ENCODE measurements at places on chromosomes 2 and 18.

- no peak for DNase-seq
Observed at GRCh38 chr18:39564716-39565115, 1999.1 kb upstream of the CELF4 start.

- DNase-seq = no peak
Observed at GRCh38 chr18:48200631-48201336, 208.4 kb downstream of the ZBTB7C start.

DNA sequence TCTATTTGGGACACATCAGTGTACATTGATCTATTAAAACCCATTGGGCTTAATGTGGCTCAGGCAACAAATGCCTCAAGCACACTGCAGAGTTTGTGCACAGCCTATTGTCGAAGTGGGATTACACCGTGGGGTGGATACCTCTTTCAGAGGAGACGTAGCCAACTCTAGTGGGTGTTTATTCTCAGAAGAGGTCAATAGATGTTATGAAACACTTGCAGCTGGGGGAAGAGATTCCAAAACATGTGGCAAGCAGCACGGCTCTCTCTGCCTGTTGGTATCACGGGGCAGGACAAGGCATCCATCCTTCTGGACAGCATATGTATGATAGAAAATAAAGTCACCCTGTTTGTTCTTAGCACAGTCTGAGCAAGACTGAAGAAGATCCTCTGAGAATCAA lies 121.4 kb upstream of the COPS8 start:
- DNase-seq = no peak

DNA sequence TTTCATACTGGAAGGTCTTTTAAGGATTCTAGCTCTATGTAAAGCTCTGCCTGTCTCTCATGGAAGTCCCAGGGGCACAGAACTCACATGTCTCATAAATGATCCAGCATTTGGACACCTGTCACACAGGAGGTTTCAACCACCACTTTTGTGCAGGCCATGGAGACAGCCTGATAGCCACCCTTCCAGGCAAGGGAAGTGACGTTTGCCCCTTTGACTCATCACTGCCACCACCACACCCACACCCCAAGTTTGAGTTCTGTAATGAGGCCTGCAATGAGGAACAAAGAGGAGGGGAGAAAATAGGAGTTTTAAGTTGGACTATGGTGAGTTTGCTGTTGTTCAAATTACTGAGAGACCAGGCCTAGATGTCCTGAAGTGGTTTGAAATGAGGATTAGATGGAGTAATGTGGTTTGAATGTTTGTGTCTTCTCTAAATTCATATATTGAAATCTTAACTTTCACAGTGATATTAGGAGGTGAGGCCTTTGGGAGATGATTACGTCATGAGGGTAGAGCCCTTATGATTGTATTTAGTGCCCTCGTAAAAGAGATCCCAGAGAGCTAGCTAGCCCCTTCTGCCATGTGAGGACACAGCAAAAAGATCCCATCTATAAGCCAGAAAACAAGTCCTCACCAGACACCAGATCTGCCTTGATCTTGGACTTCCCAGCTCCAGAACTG lies 175.3 kb upstream of the EPHA4 start:
- DNase-seq = no peak

DNA sequence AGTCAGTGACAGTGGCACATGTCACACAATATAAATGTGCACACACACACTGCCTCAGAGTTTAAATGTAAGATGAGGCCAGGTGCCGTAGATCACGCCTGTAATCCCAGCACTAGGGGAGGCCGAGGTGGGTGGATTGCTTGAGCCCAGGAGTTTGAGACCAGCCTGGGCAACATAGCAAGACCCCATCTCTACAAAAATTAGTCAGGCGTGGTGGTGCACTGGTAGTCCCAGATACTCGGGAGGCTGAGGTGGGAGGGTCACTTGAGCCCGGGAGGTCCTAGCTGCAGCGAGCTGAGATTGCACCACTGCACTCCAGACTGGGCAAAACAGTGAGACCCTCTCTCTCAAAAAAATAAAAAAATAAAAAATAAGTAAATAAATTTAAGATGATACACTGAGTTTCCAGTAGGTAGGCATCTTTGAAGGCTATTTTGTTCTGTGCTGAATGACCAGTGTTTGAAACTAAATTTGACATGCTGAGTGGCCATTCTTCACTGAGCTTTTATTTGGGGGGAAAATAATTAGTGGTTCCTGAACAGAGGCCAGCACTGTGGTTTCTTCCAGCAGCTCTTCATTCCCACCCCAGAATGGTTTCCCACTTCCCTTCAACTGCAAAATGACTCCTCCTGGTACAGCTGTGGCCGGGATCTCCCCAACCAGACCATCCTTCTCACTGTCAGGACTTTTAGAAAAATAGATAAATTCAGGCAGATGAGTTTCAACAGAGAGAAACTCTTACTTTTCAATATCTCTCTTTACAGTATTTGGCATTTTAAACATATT lies 44.9 kb downstream of the PSMG2 start:
- DNase-seq = no peak

DNA sequence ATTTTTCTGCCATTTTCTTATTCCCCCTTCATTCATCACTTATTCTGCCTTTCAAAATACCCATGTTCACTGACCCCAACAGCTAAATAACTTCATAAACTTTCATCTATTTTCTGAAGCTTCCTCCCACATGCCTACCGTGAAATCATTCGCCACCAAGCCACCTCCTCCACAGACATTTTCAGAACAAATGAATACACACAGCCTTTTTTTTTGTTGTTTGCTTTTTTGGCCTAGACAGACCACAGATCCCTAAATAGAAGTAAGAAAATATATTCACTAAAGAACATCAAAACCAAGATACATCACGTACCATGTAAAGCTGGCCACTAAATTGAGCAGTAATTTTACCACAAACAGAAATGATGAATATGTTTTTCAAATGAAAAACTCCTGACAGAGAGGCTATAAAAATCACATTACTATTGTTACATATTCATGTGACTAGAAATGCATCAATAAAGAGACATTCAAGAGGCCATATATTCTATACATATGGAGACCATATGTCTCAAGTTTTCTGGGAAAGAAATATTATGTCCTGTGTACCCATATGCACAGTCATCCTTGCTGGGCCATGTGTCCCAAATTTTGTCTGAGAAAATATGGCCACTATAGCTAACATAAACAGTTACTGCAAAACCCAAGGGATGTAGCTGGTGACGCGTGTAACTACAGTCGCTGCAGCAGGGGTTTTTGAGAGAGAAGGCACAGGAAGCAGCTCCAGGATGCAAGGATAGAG lies 200.3 kb downstream of the FBXO15 start:
- DNase-seq = no peak

DNA sequence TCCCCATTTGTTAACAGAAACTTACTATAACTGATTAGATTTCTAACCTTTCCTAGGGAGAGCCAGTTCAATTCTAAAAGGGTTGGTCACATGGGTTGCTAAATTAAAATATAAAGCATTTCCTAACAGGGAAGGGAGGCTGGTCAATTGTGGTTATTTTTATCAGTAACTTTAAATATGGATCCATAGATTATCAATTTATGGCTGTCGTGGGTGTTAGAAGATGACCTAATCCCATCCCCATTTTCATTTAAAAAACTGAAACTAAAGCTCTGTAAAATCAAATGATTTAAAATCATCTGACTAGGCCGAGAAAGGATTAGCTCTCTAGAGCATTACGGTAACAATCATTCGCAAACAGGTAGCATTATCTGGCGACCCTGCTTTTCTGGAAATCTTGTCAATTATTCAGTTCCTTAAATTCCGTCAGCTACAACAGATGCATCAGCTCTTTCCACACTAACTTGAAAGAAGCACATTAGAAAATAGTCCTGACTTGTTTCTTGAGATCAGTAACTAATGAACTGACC lies 953 bp upstream of the HNRNPA3 start:
- no peak for DNase-seq

DNA sequence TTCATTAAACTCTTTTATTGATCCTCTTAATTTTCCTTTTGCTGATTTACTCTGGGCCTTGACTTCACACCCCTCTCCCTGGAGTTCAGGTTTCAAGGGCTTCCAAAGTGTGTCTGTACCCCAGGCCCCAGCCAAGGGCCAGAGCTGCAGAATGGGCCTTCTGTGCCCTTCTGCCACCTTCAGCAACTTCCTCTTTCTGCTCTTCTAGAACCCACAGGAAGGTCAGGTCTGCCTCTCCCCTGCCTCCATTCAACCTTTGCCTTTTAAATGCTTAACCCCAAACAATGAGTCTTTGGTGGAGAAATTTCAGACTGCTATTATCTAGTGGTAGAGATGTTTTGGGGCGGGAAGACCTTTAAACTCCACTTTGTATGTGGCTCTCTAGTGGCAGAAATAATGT lies 63.1 kb downstream of the TSN start:
- DNase-seq = no peak

DNA sequence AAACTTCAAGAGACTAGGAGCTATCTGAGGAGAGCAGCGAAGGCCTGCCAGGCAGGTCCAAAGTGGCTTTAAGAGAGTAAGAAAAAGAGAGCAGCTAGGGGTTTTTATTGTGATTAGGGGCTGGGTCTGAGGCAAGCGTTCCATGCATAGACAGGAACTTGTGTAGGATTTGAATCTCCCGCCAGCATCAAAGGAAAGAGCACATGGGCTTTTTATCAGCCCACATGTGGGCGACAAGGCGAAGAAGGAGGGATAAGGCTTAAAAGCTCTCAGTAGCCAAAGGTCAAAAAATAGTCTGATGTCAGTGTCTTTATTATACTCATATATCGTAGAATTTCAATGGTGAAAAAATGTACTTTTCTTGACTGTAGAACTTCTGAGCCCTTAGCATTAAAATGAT lies 178.5 kb upstream of the TMEFF2 start:
- DNase-seq = no peak

DNA sequence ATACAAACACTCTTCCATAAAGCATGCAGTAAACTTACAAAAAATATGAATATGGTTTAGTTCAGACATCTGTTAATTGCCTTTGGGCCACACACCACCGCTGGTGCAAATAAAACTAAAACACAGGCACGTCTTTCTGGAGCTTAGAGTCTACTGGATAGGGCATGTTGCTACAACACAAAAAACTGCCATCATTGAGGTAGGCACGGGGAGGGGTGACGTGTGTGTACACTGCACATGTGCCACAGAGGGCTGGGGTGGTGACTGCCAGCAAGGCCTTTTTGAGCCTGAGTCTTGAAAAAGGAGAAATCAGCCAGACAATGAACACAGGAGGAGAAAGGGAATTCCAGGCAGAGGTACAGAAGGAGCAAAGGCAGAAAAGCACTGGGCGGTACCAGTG lies 5.1 kb downstream of the SERPINE2 start:
- no peak for DNase-seq

- no peak for DNase-seq
Observed at GRCh38 chr2:182619276-182619675, 96.8 kb upstream of the DNAJC10 start.

GRCh38 chr2:3749201-3749600 lies 45.8 kb downstream of the DCDC2C start:
- DNase-seq = no peak
